NCI-H2107 (cell line): ENCODE measurements at places on chromosomes 7 and 10.

- no peak for DNase-seq
These were observed 88.1 kb downstream of the FOXL3 start for GRCh38 chr7:378041-378420.

GRCh38 chr10:60363187-60363586 is 26.5 kb downstream of the ANK3 start:
- DNase-seq, result no peak

- no peak for DNase-seq
These were observed 446.9 kb downstream of the KIF20B start for GRCh38 chr10:90148116-90148855.

DNA sequence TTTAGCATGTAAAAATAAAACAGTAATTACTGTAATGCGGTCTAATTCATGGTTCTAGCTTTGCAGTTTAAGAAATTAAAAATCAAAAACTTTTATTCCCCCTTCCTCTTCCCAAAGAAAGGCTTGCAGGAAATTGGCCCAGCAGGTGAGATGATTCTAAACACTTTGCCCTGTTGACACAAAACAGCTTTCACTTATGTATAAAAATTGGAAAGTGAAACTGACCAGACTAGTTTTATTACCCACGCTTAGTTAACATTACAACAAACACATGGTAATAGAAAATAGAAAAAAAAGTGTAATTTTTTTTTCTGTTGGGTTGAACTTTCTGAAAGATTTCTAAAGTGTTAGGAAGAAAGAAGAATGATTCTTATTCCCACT is 1.2 kb upstream of the CCDC6 start:
- no peak for DNase-seq

- no peak for DNase-seq
These were observed 189.3 kb downstream of the PRPF18 start for GRCh38 chr10:13775786-13776775.

DNA sequence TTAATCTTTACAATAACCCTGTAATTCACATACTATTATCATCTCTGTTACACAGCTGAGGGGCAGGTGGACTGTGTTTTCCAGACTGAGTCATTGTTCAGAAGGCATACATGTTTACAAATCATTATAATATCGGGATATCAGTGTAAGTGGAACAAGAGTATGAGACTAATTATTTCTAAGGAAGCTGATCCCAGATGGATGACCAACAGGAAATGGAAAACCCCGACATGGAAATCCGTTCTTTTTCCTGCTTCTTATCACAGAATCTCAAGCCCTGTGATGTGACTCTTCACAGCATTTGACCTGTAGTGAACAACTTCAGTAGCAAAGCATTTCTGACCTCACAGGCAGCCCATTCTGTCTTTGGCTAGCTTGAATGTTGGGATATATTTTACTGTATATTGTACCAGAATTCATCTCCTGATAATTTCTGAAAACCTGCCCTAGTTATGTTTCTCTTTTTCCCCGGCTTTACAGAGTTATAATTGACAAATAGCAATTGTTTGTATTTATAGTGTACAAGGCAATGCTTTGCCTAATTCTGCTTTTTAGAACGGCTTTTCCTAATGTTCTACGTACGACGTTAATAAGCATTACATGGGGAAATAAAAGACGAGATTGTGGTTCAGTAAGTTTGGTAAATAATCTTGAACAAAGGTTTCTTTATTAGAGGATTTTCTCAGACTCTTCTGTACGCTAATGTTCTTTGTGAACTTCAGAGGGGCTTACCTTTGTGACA is 78.6 kb upstream of the SYPL1 start:
- DNase-seq, result no peak

- DNase-seq, result no peak
These were observed 109.2 kb downstream of the PIP4K2A start for GRCh38 chr10:22605168-22605567.

- no peak for DNase-seq
These were observed 176.6 kb downstream of the BMPER start for GRCh38 chr7:34081935-34082334.
